ENCODE measurements at places on chromosomes 6 and 20.

GRCh38 chr6:18763086-18763485 lies 375.9 kb downstream of the RNF144B start:
- no peak for DNase-seq

DNA sequence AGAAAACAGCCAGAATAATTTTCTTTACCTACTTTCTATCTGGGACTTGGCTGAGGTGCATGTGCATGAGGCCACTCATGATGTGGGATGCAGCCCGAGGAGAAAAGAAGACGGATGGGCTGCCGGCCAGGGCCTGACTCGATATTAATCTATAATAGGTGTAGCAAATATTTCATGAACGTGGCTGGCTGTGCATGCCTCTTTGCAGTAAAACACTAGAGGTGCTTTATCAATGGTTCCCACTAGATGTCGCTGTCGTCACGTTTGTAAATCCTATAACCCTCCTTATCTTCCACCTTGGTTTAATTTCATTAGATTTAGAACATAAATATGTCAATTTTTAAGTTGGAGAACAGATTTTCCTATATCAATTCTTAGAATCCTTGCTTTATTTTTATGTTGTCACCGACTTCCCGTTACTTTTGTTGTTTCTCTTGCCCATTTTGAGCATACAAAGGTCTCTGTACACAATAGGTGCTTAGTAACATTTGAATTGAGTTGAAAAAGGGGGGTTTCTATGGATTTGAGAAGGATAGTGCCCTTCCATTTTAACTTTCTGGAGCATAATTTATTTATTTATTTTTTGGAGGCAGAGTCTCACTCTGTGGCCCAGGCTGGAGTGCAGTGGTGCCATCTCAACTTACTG lies 19.6 kb upstream of the FERMT1 start:
- DNase-seq = peak; percentile 9

GRCh38 chr20:53923566-53924369 lies 146.6 kb downstream of the BCAS1 start:
- DNase-seq = no peak

DNA sequence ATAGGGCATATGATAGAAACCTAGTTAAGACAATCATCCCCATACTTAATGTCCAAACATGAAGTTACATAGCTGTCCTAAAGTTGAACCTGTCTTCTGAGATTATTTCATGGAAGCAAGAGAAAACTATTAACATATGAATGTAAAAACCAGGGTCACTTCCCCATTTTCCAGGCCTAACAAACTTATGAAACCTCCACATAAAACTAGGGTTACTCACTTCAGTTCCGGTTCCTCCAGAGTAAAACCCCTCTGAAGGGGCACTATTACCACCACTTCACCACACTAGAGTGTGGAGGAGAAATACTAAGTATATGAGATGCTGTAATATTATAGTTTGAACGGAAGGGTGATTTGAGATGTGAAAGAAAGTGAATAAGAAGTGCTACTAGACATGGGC lies 14.9 kb downstream of the PRKN start:
- no peak for DNase-seq

DNA sequence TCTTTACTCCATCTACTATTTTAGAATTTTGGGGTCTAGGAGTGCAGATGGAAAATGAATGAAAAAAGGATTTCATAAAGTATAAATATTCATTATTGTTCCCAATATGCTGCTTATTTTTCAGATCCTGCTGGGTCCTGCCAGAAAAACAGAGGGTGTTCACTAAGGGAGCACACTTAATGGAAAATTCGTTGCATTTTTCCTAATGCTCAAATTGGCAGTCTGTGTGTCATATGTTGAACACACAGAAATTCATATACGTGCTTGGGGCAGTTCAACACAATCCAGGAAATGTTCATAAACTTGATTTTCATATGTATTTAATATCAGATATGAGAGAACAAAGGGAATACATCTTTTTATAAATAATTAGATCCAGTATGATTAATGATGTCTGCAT lies 1019.4 kb downstream of the EPHA7 start:
- no peak for DNase-seq

- no peak for DNase-seq
These were observed 41.3 kb downstream of the FRK start for GRCh38 chr6:116019428-116019827.

DNA sequence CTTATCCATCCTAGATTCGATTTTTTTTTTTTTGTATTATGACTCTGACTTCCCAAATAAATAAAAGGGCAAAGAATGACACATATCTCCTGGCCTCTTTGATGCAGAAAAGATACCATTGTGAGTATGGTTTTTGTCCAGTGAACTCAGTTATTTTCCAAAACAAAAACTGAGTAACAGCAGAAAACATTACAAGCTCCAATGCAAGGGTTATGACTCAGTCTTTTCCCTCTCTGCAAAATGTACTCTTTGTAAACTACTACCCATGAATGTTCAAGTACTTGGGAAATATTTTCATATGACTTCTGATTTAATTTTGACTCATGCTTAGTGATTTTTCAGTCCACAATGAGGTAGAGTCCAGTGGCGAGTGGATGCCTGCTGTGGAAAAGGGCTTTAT lies 355.3 kb downstream of the RNF144B start:
- DNase-seq = no peak

GRCh38 chr6:90646940-90647339 lies 60.1 kb upstream of the MAP3K7 start:
- DNase-seq = no peak

- no peak for DNase-seq
These were observed 525.8 kb upstream of the POU3F2 start for GRCh38 chr6:98308564-98308963.

DNA sequence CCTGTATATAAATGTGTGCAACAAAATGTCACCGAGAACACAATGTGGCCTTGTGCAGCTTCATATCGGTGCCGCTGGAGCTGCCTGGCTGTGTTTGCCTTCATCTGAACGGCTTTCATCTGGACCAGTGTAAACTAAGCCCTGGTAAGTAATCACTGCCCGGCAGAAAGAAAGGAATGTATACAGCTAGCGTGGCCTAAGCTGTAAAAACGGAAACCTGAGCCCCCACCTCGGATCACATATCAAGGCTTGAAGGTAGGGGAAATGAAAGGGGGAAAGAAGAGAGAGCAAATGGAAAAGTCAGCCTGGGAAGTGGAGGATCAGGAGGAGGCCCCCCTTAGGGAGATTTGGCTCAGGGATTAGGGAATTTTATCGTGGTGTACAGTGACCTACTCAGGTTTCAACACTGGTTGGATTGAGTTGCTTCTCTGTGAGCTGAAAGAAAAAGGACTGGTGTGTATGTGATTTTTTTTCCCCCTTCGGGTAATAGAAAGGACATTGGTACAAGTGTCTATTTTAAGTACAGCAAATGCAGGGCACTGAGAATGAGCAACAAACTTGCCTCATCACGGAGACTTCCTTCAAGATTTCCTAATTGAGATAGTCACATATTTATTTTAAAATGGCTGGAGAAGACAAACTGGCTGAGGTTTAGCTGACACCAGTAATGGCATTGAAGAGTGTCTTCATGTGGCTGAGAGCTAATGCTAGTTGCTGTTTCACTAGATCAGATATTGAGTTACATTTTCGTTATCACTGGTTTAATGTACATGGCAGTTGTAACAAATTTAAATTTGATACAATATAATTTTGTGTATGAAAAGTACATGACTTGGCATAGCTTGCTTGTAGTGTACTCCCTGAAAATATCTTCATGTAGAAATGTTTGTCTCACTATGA lies 3.5 kb downstream of the SOBP start:
- DNase-seq = no peak

GRCh38 chr6:138455746-138456400 lies 43.4 kb downstream of the NHSL1 start:
- DNase-seq = no peak

- DNase-seq = no peak
These were observed 152.9 kb upstream of the MAP3K7 start for GRCh38 chr6:90739802-90740201.

GRCh38 chr6:134123666-134124208 lies 71.3 kb upstream of the SLC2A12 start:
- DNase-seq = no peak

- no peak for DNase-seq
These were observed 3.3 kb downstream of the CEBPB start for GRCh38 chr20:50193836-50194421.

DNA sequence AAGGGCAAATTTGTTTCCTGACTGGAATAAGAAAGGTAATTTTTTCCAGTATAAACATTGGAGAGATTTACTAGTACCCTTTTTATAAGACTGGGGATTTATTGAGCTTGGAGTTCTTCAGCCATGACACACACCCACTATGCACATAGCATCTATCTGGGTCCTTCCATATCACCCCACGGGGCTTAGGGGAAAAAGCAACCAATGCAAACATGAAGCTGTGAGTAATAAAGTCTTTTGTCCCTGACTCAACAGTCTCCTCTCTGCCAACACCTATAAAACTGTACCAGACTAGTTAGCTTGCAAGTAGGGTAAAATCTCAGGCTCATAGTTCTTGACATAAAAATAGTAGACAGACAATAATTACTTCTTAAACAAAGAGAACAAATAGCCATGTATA lies 23.4 kb downstream of the COL21A1 start:
- DNase-seq = no peak

- no peak for DNase-seq
These were observed 75.0 kb upstream of the EXOC2 start for GRCh38 chr6:767755-768512.

DNA sequence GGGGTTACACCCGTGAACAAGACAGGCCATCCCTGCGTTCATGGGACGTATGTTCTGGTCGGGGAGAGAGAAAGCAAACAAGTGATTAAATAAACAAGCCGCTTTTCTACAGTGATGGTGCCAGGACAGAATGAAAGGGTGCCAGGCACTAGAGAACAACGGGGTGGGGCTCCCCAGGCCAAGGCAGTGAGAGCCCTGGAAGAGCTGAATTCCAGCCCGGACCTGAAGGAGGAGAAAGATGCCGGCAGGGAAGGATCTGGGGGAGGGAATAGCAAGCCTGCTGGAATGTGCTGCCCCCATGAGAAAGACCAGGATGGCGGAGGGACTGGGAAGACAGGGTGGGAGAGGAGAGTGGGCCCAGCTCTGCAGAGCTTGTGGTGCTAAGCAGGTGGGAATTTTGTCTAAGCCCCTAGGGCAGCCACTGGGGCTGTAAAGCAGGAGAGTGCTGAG lies 7.5 kb downstream of the SNAI1 start:
- DNase-seq = no peak

DNA sequence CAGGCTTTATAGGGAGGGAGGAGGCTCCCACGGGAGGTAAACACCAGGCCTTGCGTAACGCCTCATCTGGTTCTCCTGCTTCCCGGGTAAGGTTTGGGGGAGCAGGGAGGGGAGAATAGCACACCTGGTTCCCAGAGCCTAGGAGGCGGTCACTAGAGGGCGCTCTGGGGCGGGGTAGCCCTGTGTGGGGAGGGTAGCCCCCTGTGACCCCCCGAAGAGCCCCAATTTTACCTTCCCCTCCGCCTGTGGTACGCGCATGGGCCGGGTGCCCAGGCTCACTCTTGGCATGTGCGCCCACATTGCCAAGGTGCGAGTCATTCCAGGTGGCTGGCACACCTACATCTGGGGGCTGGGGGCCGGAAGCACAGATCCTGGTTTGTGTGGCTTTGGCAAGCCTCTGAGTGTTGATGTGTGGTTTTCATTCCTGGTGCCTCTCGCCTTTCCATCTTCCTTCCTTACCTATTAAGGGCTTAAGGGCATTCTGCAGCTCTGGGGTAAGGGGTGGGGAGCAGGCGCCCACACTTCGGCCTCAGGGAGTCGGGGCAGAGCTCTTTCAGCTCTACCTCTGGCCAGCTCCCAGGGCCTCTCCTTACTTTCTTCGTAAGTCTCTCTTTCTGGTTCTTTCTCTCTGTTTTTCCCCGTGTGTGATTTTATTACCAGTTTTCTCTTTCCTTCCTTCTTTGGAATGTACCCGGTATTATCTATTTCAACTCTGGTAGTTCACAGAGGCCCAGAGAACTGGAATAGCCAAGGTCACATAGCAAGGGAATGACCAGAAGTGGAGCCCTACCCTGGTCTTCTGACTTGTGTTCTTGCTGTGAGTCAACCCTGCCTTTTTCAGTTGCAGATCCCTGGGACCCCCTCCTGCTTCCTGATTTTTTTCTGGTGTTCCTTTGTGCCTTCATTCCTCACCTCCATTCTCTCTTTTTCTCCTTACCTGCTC lies 492 bp upstream of the RNF39 start:
- no peak for DNase-seq

GRCh38 chr6:138500045-138500665 lies 861 bp upstream of the NHSL1 start:
- DNase-seq = no peak

- no peak for DNase-seq
These were observed 50.0 kb downstream of the SASH1 start for GRCh38 chr6:148392671-148393070.

- DNase-seq = no peak
These were observed 2.6 kb upstream of the C20orf144 start for GRCh38 chr20:33659341-33660034.

GRCh38 chr6:56524891-56525703 lies 117.6 kb downstream of the DST start:
- DNase-seq = no peak

DNA sequence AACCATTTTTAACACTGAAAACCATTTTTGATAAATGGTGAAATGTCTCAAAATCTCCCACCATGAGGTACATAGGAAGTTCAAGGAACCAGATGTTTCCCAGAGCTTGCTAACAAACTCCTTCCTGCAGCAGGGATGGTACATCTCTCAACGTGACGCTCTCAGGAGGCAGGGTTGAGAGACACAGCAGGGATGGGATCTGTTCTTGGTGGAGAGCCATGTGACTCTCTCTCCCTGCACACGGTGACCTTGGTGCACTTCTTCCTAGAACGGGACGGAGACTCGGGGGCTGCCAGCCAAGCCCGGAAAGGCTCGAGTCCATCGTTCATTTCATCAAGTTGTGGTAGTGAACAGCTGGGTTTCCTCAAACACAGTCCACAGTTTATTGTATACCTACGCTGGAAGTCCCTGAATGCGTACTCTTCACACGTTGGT lies 94.2 kb downstream of the FAM50B start:
- no peak for DNase-seq

DNA sequence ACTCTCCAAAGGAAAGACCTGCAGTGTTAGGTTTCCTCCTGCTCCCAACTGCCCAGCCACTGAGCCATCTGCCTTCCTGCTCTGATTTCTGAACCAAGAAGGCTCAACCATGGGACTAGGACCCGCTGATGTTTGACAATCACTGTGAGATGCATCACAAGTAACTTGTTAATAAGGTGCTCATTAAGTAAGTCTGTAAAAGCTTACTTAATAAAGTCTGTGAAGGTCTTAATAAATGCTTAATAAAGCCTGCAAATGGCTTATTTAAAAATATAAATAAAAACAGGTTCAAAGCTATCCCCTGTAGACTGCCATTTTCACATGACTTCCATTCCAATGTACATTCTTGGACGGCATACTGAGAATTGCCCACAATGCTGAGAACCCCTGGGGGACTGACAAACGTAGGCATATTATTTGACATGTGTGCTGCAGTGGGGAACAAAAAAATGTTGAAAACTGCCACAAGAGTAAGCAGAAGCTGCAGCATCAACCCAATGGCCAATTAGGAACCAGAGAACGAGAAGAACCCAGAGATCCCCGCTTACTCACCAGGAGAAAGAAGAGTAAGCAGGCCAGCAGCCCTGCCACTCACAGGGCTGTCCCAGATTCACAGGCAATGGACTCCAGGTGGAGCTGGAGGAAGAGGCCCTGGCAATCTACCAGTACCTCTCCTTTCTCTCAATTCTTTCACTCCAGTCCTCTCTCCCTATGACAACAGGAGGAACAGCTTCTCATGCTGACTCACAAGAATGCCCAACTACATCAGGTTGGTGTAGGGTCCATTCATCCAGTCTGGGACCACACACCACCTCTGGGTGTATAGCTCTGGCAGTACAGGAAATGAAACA lies 19.5 kb downstream of the KIF13A start:
- no peak for DNase-seq

- DNase-seq = no peak
These were observed 1.7 kb downstream of the NECAB3 start for GRCh38 chr20:33672426-33673113.

Data from stimulated activated effector memory CD8-positive, alpha-beta T cell treated with anti-CD3 and anti-CD28 coated beads, Interleukin-12 subunit alpha, Interleukin-12 subunit beta, amount 100 ng/mL, for 72 hours (primary cell).